ENCODE measurements at places on chromosomes 13 and 19.

- DNase-seq = no peak
These were observed 16.8 kb upstream of the SIGLEC6 start for GRCh38 chr19:51548213-51548651.

DNA sequence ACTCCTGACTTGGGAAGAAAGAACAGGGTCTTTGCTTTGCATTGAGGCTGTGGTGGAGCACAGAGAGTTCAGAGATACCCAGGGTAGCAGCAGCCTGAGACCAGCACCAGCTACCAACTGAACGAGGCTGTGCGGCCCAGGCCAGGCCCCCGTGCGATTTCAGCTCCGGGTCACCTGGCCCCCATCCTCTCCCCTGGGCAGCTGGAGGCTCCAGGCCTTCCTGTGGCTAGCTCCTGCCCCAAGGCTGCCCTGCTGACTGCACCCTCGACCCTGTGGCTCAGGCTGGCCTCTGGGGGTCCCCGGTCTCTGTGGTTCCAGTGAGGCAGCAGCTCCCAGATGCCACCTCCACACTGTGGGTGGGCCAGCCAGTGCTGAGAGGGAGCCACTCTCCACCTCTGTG is 52.8 kb downstream of the MCF2L start:
- DNase-seq = no peak

- no peak for DNase-seq
These were observed 16.0 kb upstream of the GTF2F2 start for GRCh38 chr13:45104261-45104660.

DNA sequence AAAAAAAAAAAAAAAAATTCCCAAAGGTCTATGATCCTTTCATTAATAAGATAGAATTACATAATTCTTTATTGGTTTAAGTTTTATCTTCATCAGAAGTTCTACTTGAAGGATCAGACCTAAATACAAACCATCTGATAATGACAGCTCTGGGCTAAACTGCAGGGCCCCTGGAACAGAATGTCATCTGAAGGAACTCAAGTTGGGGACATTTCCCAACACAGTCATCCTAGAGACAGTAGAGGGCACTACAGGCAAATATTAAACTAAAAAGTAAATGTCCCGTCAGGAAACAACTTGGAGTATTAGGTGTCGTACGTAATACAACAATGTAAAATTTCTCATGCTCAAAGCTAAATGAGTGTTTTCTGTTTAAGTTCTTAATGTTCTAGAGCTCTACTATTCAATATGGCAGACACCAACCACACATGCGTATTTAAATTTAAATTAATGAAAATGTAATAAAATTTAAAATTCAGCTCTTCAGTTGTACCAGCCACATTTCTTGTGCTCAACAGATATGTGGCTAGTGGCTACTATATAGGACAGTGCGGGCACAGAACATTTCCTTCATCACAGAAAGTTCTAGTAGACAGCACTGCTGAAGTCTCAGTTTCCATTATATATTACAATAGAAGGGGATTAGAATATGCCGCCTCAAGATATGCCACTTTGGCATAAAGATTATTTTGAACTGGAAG is 21.8 kb upstream of the NAXD start:
- no peak for DNase-seq

DNA sequence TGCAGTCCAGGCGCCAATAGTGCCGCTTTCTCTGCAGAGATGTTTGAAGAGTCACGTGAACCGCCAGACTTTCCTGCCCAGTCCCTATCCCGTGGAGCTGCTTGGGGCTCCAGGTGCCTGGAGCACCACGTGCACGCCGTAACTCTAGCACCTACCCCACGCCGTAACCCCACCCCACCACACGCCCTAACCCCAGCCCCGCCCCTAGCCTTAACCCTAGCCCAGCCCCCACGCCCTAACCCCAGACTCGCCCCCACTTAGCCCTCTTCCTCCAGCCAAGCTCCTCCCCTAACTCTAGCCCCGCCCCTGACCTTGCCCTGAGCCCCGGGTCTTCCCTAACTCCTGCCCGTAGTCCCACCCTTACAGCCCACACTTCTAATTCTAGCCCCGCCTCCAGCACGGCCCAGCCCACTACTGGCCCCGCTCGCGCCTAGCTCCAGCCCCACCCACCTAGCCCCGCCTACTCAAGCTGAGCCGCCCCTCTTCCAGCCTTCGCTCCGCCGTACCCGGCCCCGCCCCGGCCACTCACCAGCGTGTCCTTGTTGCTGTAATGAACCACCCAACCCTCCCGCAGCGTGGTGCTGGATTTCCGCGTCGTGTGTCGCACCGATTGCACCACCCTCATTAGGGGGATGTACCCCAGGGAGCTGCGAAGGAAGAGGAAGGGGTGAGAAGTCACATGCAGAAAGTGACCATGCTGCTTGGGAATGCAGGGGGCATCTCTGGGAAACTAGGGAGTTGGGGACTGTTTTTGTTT is 19.5 kb downstream of the PRKD2 start:
- DNase-seq = no peak

- peak; percentile 55 for DNase-seq
These were observed at the start of gene NFIX for GRCh38 chr19:12994701-12995595. Gene NFIX (plus strand): TSS chr19:12995475. CDS start chr19:12995838, 363 bp downstream.

DNA sequence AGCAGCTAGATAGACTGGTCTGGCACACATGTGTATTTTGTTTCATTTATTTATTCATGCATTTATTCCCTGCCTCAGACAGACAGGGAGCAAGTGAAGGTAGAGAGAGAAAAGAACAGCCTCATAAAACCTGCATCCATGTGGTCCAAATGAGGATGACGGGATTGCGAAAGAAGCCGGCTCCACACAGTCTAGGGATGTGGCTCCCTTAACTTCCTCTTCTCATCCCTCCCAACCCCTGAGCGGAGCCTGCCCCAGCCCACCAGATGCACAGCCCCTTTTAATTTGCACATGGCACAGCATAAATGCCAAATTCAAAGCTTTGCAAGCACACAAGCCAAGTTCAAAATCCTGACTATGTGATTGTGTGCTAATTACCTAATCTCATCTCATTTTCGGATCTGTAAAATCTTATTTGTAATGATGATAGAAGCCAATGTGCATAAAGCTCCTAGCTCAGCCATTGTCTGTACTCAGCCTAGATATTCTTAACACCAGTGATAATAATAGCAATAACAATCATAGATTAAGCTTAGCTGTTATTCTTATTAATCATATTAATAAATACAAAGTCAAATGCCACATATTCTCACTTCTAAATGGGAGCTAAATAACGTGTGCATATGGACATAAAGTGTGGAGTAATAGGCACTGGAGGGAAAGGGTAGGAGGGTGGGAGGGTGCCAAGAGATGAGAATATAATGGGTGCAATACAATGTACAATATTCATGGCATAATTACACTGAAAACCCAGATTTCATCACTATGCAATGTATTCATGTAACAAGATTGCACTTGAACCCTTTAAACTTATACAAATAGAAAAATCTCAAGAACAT is 156.3 kb downstream of the DCT start:
- DNase-seq = no peak

- no peak for DNase-seq
These were observed 1058.4 kb downstream of the SLITRK5 start for GRCh38 chr13:88729605-88730004.

DNA sequence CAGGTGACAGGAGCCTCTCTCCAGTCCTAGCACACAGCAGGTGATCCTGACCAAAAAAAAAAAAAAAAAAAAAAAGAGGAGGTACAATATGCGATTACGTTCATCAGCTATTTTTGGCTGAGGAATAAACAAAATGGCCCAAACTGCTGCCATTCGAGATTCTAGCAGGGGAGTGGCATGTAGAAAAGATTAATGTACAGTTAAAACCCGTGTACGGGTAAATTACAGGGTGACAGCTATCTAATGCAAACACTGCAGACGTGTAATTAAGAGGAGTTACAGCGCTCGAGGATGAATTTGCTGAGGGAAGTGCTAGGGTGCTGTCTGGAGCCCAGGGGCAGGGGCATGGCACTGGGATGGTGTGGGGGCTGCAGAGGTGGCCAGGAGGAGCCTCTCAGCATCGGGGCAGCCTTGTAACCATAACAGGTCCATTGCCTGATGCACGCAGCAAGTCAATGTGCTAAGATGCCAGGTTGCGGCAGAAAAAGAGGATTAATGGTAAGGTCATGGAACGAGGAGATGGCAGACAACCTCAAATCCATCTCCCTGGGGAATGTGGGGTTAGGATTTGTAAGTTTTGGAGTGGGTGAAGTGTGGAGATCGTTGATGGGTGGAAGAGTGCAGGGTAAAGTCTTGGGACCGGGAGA is 17.4 kb downstream of the CHST8 start:
- no peak for DNase-seq

- peak; percentile 68 for DNase-seq
These were observed 94.9 kb upstream of the MCF2L start for GRCh38 chr13:112873851-112874750.

GRCh38 chr13:21688056-21688455 is 17.2 kb downstream of the FGF9 start:
- no peak for DNase-seq

GRCh38 chr13:96338030-96338429 is 248.1 kb downstream of the HS6ST3 start:
- no peak for DNase-seq

DNA sequence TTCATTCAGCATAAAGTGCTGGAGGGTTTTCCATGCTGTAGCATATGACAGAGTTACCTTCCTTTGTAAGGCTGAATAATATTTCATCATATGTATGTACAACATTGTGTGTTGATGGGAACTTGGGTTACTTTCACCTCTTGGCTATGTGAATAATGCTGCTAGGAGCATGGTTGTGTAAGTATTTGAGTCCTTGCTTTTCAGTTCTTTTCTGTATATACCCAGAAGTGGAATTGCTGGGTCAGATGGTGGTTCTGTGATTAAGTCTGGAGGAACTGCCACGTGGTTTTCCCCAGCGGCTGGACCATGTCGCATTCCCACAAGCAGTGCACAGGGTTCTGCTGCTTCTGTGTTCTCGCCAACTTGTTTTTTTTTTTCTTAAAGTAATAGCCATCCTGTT is 101.2 kb upstream of the TEX29 start:
- no peak for DNase-seq

DNA sequence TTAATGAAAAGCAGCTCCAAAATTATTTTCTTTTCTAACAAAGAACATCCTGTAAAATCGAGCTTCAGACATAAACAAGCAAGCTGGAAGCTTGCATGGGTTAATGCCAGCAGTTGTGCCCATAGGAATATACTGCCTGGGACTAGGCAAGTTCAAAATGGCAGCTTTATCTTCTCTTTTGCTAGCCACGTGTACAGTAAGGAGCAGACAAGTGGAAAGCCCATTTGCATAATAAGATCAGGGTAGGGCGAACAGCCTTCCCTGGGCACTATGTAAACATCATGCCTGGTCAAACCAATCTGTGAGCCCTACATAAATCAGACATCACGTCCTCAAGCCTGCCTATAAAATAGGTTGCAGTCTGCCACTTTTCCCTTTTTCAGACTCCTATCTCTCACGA is 489.7 kb downstream of the RFC3 start:
- no peak for DNase-seq

DNA sequence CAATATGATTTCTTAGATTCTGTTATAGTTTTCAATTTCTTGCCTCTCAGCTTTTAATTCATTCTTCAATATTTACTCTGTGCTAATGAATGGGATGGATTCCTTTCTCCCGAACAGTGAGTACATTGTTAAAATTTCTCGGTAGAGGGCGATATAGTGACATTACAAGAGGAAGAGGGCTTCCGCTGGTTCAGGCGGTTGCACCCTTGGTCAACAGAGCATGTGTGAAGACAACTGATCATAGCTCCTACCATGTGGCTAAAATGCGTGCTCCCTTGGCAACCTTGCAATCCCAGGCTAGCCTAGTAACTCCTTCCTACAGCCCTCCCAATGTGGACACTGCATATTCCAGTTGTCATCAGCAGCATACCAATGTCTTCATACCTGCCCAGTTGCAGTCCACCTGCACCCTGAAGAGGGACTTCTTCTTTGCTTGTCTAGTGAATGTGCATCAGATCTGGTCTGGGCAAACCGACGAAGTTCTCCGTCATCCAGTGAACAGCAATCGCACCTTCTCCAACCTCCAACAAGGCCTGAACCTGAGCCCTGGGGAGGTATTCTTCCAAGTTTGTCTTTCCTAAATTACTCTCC is 653.0 kb upstream of the GPC6 start:
- DNase-seq = no peak

- no peak for DNase-seq
These were observed 5.4 kb upstream of the PLAUR start for GRCh38 chr19:43675269-43675879.

DNA sequence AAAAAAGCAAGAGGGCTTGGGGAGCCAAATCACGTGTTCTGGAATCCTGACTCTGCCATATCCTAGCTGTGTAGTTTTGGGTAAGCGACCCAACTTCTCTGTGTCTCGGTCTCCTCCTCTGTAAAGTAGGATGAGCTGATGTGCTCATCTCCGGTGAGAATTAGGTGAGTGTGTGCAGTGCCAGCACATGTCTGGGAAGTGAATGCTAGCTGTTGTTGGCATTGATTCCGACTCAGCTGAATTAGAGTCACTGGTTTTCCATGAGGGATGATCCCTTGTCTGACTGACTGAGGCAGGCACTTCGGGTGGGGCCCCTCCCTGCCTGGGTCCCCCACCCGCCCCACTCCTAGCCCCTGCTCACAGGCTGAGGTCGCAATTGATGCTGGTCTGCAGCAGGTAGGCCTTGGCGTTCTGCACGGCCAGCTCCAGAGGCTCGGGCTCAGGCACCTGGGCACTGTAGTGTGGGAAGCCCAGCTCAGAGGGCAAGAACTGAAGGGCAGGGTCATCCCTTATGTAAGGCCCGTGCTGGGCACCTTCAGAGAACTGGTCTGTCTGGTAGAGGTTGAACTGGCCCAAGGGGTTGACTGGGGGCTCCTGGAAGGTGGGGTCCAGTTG is 835 bp downstream of the RSPH6A start:
- no peak for DNase-seq

DNA sequence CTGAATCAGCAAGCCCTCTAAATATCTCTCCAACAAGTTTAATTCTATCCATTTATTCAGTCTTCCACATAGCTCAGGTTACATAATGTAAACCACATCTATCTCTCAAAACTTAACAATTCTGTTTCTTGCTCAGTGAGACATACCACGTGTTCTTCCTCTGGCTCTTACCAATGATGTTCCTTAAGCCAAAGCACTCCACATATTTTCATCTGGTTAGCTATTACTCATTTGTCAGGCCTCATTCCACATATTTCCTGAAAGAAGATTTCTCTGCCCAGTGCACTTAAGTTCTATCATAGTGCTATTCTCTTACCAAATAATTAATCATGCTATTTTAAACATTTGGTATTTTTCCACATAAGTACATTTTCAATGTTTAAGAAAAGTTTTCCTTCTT is 403.3 kb upstream of the ATXN8OS start:
- no peak for DNase-seq
